ENCODE measurements at places on chromosomes 3 and 15.

- no peak overlapping the region for H3K27ac ChIP-seq
- H3K4me1 ChIP-seq: no peaks in the 10 kb centered on the region
- no peaks in the 10 kb centered on the region for H3K36me3 ChIP-seq
- H3K4me3 ChIP-seq: no peak overlapping the region
- H3K27me3 ChIP-seq: peaks cover 4% of the 10 kb centered on the region
These were observed 250.5 kb downstream of the ADAMTSL3 start for GRCh38 chr15:83904107-83905040.

GRCh38 chr15:67120839-67121643 lies 55.6 kb downstream of the SMAD3 start:
- peak; percentile 80 for DNase-seq
- H3K4me1 ChIP-seq: peaks cover 61% of the 10 kb centered on the region
- no peaks in the 10 kb centered on the region for H3K36me3 ChIP-seq
- H3K27ac ChIP-seq: peak overlapping the region; percentile 97
- H3K27me3 ChIP-seq: no peaks in the 10 kb centered on the region

DNA sequence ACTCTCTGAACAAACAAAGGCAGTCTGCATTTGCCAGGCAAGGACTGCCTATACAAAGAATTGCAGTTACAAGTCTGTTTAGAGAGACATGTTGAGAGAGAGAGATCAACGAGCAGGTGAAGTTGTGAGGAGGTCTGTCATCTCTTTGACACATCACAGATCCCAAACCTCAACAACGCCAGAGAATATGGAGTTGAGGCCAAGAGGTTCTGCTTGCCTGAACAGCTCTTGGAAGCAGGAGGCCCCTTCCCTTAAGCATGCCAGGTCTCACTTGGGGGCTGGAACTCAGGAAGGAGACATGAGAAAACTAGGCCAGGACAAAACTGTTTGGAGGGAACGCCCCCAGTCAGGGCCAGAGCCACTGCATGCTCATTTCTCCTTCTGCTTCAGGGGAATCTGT lies 22.3 kb upstream of the MUSTN1 start:
- H3K36me3 ChIP-seq: peaks cover 2% of the 10 kb centered on the region
- H3K4me1 ChIP-seq: peaks cover 4% of the 10 kb centered on the region
- no peak overlapping the region for H3K27ac ChIP-seq
- DNase-seq: no peak
- no peak overlapping the region for H3K4me3 ChIP-seq

GRCh38 chr3:26668171-26668570 lies 45.6 kb downstream of the LRRC3B start:
- no peaks in the 10 kb centered on the region for H3K27me3 ChIP-seq
- no peaks in the 10 kb centered on the region for H3K36me3 ChIP-seq
- H3K4me1 ChIP-seq: no peaks in the 10 kb centered on the region
- H3K4me3 ChIP-seq: no peak overlapping the region

DNA sequence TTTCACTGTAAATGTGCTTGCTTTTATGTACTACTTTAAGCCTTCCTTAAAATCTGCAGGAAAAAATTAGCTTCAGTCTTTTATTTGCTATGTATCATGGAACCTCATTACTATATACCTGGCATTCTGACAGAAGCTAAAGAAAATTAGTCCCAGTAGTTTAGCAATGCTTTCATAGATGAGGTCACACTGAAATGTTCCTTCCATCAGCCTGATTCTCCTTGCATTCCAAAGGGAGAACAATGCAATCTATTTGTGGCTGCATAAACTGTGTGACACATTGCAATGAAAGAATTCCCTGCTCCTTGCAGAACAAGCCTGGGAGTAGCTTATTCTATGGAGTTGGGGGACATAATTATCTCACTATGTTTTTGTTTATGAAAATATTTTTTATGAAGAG lies 691.5 kb upstream of the ARPP21 start:
- no peaks in the 10 kb centered on the region for H3K36me3 ChIP-seq
- no peak overlapping the region for H3K4me3 ChIP-seq
- no peaks in the 10 kb centered on the region for H3K4me1 ChIP-seq
- no peaks in the 10 kb centered on the region for H3K27me3 ChIP-seq
- H3K27ac ChIP-seq: no peak overlapping the region
- no peak for DNase-seq

DNA sequence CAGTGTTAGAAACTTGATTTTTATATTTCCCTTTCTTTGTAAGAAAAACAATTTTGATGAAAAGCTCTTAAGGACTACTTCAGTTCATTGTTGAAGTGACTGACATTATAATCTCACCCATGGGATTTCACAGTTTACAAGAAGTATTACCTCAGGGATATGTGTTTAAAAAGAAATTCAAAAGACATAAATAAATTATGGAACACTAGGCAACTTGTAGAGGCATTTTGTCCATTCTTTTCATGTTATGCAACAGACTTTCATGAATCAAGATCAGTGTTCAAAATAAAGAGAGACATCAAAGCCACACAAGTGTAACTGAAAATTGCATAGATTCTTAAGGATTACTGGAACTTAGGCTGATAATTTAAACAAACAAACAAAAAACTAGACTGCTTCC lies 196.8 kb upstream of the AGTR1 start:
- no peak overlapping the region for H3K4me3 ChIP-seq
- H3K27ac ChIP-seq: no peak overlapping the region
- H3K27me3 ChIP-seq: no peaks in the 10 kb centered on the region
- no peak for DNase-seq

DNA sequence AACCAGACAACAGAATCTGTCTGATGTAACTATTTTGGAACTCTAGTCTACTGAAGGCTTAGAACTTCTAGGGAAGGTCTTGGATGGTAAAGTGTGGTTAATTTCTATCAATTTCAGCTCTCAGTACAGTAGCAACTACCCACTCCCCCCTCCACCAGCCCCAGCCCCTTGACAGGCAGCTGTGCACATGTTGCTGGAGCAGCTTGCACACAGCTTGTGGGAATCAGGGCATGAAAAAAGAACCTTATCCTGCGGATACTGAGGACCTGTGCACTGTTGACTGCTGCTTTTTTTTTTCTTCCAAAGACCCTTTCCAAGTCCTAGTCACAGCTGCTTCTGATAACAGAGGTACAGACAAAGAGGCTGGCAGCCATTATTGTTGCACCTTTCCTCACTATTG lies 81.5 kb upstream of the UBP1 start:
- peaks cover 81% of the 10 kb centered on the region for H3K36me3 ChIP-seq
- no peak overlapping the region for H3K27ac ChIP-seq
- no peaks in the 10 kb centered on the region for H3K27me3 ChIP-seq
- no peak for DNase-seq
- H3K4me1 ChIP-seq: no peaks in the 10 kb centered on the region
- H3K4me3 ChIP-seq: no peak overlapping the region

DNA sequence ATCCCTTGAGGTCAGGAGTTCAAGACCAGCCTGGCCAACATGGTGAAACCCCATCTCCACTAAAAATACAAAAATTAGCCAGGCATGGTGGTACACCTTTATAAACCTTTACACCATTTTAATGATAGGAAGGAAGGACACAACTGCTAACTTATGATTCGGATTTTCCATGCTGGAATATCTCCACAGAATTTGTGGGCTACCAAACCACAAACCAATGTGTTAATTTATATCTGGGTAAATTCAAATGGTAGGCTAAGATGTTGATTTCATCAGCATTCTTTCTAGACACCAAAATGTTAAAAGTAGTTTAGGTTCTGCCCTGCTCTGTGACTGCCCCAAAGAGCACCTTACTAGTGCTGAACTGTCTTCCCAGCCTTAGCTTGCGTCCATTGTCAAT lies 72.8 kb downstream of the POLQ start:
- H3K27me3 ChIP-seq: no peaks in the 10 kb centered on the region
- H3K36me3 ChIP-seq: no peaks in the 10 kb centered on the region
- no peak for DNase-seq
- no peak overlapping the region for H3K4me3 ChIP-seq
- H3K27ac ChIP-seq: no peak overlapping the region

DNA sequence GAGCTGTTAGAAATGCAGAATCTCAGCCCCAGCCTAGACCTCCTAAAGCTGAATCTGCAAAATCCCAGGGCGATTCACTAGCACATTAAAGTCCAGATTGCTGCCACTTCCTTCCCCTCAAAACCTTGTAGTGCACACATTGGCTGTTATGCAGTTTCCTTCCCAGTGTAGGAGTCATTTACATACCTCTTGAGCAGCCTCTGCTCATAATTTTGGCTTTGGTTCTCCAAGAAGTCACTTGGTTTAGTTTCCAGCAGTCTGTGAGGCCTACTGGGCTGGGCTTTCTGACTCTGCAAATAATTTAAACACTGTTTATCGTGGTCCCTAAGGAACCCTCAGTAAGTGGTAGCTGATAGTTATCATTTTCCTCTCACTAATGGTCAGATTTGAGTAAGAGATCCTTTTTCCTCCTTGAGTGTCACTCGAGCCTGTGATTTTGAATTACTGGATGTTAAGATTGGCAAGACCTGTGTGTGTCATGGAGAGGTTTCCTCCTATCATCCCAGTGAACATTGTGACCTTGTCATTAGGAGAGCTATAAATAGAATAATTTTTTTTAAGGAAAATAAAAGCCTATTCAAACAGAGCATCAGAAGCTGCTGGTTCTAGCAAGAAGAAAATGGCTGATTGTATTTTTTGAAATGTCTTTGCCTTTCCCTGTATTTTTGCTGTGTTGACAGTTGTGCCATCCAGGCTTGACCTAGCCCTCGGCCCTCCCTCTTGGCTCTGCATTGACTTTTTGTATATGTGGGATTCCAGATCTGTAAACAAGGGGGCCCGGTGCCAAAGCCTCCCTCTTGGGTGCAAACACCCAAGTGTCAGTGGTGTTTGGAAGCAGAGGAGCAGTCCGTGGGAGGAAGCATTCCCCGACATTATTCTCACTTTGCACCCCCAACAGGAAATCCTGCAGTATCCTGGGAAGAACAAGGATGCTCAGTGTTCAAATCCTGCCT lies 134.8 kb upstream of the ANKRD28 start:
- no peaks in the 10 kb centered on the region for H3K4me1 ChIP-seq
- no peaks in the 10 kb centered on the region for H3K27me3 ChIP-seq
- no peak overlapping the region for H3K4me3 ChIP-seq
- no peak for DNase-seq

DNA sequence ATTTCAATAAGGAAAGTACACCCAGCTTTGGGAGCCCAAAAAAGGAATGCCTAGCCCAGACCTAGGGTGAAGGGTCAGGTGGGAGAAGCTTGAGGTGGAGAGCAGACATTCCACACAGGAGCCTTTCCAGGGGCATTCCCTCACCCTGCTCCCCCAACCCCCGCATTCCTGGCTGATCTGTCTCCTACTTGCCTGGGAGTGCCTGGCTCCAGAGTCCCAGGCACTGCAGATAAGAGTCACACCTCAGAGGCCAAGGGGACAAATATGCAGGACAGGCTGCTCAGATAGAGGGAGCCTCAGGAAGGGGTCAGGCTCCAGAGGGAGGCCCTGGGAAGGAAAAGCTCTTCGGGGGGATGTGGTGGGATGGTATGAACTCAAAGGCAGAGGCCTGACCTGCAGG lies 20.8 kb upstream of the HCN4 start:
- peaks cover 27% of the 10 kb centered on the region for H3K27me3 ChIP-seq
- H3K36me3 ChIP-seq: no peaks in the 10 kb centered on the region
- H3K4me3 ChIP-seq: no peak overlapping the region
- DNase-seq: no peak

DNA sequence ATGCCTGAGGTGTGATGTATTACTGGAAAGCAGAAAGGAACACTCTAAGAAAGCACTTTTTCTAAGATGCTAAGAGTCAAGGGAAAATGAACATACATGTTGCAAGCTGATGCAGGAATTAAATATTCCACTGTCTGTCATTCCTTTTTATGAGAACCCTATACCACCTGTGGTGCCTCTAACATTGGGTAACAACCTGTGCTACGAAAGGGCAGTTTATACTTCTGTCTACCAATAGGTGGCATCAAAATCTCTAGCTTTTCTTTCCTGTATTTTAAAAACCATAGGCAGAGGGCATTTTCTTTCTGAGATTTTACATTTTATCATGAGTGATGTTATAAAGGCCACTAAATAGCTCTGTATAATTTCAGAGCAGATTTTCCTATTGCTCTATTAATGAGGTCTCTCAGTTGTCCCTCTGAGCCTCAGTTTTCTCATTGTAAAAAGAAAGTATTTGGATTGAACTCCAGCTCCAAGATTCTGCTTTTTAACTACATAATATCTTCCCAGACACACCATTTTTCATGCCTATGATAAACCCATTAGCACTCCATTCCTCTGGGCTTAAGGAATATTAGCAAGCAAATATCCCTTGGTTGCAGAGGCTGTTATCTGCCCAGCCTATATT lies 3.5 kb upstream of the CPNE4 start:
- H3K27me3 ChIP-seq: peaks cover 33% of the 10 kb centered on the region
- H3K4me3 ChIP-seq: no peak overlapping the region
- no peak for DNase-seq

GRCh38 chr3:39423436-39423970 lies 17.0 kb downstream of the RPSA start:
- H3K27ac ChIP-seq: no peak overlapping the region
- no peak overlapping the region for H3K4me3 ChIP-seq
- DNase-seq: no peak
- H3K27me3 ChIP-seq: peaks cover 3% of the 10 kb centered on the region
- peaks cover 8% of the 10 kb centered on the region for H3K36me3 ChIP-seq

- H3K4me3 ChIP-seq: no peak overlapping the region
- H3K27ac ChIP-seq: no peak overlapping the region
- H3K36me3 ChIP-seq: no peaks in the 10 kb centered on the region
These were observed 118.1 kb downstream of the C3orf38 start for GRCh38 chr3:88267847-88268246.

- H3K27me3 ChIP-seq: peaks cover 19% of the 10 kb centered on the region
- no peak for DNase-seq
- H3K27ac ChIP-seq: no peak overlapping the region
- no peaks in the 10 kb centered on the region for H3K4me1 ChIP-seq
- H3K36me3 ChIP-seq: peaks cover 4% of the 10 kb centered on the region
These were observed 28.4 kb downstream of the P3H2 start for GRCh38 chr3:190092250-190092649.

DNA sequence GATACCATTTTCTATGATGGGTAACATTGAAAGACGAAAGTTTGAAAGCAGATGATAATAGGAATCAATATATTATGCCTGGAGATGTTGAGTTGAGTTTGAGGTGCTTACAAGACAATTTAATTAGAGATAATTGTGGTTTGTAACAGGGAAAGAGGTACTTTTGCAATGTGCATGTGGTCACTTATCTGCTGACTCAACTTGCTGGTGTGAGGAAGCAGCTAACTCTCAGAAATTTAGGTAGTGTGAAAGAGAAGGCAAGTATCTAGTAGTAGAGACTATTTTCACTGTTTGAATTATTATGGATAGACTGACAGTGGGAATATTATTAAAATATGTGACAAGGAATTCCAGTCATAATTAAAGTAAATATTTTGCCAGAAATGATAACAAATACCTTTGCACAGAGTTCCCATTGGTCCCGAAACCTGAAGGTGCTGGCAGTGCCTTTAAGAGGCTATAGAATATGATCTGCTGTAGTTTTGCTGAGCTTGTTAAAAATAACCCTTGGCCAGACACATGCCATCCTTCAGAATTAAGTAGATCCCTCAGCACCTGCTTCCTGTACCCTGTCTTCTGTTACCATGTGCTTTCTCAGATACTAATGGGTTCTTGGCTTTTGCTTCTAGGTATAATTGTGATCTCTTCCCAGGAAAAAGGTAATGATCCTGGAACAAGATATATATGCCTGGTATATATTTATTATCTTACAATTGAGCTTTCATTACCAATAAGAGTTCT lies 315.9 kb downstream of the BCHE start:
- H3K4me3 ChIP-seq: no peak overlapping the region
- no peaks in the 10 kb centered on the region for H3K27me3 ChIP-seq
- no peaks in the 10 kb centered on the region for H3K36me3 ChIP-seq
- DNase-seq: no peak
- H3K4me1 ChIP-seq: no peaks in the 10 kb centered on the region
